ENCODE measurements at places on chromosomes 16 and 17.

GRCh38 chr17:7280519-7281073, 922 bp upstream of the SLC2A4 start:
- peak; percentile 77 for DNase-seq

DNA sequence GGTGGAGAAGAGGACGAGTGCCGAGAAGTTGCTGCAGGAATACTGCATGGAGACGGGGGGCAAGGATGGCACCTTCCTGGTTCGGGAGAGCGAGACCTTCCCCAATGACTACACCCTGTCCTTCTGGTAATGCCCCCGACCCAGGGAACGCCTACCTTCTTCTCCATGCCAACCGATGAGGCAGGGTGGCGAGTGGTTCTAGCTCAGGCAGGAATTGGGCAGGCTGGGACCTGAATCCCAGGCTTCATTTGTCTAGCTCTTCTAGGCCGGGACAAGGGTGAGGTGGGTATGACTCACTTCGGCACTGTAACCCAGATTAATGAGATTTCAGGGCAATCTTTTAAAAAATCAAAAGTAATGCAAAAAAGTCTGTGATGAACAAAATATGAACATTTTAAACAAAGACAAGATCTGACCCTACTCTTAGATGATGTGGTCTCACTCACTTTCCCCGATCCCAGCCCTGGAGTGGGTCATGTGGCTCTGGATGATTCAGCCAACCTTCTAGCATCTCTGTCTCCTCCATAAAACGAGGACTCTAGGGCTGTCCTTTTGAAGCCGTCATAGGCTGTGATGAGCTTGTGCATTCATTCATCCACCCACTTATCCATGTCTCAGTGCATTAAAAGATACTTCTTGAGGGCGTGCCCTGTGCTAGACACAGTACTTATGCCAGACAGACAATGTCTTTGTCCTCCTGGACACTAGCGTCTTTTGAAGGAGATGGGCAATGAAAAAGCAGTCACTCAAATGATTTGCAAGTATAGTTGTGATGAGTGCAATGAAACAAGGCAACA, 102.6 kb downstream of the SDR42E1 start:
- no peak for DNase-seq

GRCh38 chr17:76421044-76421407, 31.9 kb downstream of the UBE2O start:
- no peak for DNase-seq

- no peak for DNase-seq
These were observed 311.8 kb downstream of the UTP18 start for GRCh38 chr17:51572115-51572514.

DNA sequence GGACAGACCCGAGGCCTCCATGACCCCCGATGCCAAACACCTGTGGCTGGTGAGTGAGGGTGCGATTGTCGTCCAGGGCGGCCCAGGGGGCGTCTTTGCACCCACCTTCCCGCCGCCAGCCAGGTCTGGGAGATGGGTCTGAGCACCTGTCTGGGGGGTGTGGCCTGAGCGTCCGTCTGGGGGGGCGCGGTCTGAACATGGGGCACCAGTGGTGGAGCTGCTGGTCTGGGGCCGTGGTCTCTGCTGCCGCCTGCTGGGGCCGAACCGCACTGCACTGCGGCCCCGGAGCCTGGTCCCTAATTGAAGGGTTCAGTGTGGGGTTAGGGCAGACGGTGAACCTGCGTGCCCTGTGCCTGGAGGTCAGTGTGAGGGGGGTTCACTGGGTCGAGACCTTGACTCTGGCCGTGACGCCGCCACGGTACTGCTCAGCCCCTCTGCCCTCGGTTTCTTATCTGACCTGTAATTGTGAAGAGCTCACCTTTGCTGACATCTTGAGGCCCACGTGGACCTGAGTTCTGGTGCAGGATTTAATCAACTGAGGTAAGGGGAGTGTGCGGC, 12.6 kb upstream of the TCF25 start:
- peak; percentile 81 for DNase-seq

DNA sequence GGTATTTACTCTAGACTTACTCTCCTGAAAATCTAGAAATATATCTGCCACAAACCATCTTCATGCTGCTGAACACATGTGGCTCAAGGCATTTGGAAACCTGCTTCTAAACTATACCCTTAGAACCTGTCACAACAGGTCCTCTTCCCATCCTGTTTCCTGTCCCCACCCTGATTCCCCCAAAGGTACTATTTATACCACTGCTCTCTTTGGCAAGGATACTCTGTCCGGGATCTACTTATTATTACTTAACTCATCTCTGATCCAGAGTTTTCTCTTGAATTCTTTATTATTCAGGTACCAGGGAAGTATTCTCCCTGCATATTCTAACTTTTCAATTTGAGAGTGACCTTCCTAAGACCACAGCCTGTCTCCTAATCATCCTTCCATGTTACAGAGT, 33.4 kb downstream of the TRAF4 start:
- DNase-seq: no peak

GRCh38 chr17:79850571-79851460, 11.6 kb upstream of the CBX4 start:
- DNase-seq: no peak

GRCh38 chr16:48491517-48491916, 106.3 kb upstream of the SIAH1 start:
- no peak for DNase-seq

- DNase-seq: no peak
These were observed 55.6 kb downstream of the IKZF3 start for GRCh38 chr17:39808409-39808997.
